ENCODE measurements at places on chromosomes 2 and 18.

- DNase-seq: no peak
These were observed 110.7 kb upstream of the APCDD1 start for GRCh38 chr18:10343778-10344177.

DNA sequence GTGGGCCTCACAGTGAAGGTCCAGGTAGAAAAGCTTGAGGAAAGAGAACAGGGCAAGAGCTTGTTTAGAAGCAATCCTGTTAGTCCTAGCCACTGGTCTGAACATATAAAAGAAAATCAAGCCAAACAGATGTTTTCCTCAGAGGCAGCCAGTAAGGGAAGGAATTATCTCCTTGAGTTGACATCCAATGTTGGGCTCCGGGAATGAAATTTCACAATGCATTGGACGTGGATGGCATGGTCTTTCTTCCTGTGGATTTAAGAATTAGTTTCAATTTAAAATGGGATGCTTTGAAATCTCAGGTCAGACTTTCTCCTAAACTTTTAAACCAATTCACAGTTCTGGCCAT lies 92.1 kb downstream of the ACKR3 start:
- no peak for DNase-seq

- DNase-seq: no peak
These were observed 22.6 kb downstream of the PRKRA start for GRCh38 chr2:178428396-178428806.

DNA sequence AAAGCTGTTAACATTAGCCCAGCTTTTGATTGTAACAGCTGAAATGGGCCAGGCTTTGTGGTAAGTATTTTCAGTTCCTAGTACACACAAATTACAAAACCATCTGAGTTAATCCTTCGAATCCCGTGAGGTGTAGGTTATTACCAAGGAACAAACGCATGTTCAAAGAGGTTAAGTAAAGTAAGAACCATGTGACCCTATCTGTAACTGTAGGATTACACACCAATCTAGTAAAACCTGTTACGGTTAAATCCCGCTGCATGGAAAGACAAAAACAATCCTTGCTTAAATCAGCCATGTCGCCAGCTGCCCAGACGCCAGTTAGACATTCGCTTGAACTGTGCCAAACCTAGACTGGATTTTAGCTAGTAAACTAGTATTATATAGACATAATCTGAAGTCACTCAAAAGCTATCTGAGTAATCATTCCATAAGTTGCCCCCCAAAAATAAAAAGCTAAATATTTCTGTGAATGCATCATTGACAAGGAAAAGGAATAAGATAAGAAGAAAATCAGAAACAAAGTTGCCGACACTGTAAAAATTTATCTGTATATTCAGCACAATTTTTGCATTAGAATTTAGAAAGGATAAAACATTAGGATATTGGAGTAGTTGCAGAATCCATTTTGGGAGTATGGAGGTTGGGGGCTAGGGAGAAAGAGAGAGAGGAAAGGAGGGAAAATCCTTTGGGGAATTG lies 638.0 kb downstream of the CNTNAP5 start:
- no peak for DNase-seq

- no peak for DNase-seq
These were observed 67.1 kb downstream of the RTP5 start for GRCh38 chr2:241936457-241937133.

Data from stimulated activated CD8-positive, alpha-beta memory T cell treated with anti-CD3 and anti-CD28 coated beads, Interleukin-7, amount 100 ng/mL, for 1 hour (primary cell).